ENCODE measurements at places on chromosomes 12 and 14.

DNA sequence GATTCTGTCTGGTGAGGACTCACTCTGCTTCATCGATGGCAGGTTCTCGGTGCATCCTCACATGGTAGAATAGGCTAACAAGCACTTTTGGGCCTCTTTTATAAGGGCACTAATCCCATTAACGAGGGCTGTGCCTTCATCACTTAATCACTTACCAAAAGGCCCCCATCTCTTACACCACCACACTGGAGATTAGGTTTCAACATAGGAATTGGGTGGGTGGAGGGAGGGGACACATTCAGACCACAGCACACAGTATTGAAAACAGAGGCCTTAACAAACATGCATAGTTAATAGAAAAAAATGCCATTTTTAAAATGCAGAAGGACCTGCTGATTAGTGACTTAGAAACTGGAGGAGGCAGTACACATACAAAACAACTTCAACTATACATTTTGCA, 61.6 kb downstream of the SPPL3 start:
- DNase-seq = no peak

DNA sequence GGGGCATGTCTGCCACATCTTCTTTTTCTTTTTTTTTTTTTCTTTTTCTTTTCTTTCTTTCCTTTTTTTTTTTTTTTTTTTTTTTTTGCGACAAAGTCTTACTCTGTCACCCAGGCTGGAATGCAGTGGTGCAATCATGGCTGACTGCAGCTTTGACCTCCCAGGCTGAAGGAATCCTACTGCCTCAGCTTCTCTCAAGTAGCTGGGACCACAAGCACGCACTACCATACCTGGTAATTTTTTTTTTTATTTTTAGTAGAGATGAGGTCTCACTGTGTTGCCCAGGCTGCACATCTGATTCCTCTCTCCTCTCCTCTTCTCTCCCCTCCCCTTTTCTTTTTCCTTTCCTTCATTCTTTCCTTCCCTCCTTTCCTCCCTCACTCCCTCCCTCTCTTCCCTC, 18.5 kb downstream of the SLC15A5 start:
- no peak for DNase-seq

DNA sequence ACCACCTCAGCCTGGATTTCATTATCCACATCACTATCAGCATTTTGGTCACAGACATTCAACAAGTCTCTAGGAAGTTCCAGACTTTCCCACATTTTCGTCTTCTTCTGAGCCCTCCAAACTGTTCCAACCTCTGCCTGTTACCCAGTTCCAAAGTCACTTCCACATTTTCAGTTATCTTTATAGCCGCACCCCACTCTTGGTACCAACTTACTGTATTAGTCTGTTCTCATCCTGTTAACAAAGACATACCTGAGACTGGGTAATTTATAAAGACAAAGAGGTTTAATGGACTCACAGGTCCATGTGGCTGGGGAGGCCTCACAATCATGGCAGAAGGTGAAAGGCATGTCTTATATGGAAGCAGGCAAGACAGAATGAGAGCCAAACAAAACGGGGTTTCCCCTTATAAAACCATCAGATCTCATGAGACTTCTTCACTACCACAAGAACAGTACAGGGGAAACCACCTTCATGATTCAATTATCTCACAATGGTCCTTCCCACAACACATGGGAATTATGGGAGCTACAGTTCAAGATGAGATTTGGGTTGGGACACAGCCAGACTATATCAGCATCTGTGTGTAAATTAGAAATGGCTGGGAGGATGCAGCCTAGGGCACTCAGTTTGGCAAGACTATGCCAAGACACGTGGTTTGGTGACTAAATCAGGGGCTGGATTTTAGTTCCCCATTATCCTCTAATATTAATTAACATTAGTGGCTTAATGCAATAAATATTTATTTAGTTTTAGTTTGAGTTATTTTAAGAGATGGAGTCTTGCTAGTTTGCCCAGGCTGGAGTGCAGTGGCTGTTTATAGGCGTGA, 16.2 kb upstream of the FUT8 start:
- no peak for DNase-seq

DNA sequence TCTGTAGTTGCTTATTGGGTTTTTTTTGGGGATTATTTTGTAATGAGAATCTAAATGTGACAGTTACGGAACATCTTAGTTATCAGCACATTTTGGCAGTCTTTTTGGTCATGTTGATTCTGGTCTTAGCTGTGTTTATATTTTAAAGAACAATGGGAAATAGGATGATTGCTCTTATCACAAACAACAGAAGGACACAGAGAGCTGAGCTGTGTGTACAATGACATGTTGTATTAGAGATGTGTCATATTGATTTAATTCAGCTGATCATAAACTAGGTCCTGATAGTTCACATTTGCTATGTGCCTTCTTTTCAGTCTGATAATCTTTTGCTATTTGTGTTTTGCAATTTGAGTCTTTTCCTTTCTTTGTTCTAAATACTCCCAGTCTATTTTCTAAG, 781.7 kb downstream of the TRHDE start:
- DNase-seq = no peak

GRCh38 chr14:104889375-104889757, 24.3 kb downstream of the CEP170B start:
- DNase-seq = no peak

DNA sequence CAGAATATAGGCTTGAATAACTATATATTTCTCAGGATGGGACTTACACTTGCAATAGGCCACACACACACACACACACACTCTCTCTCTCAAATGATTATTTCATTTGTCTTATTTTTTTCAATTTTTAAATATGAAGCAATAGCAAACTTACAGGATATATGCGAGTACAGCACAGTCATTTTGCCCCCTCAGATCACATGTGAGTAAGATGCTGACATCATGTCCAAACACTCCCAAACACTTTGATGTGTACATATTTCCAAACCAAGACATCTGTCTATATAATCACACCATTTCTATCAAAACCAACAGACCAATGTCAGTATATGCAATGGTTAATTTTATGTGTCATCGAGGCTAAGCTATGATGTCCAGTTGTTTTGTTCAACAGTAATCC, 1535.9 kb upstream of the FLRT2 start:
- DNase-seq = no peak

DNA sequence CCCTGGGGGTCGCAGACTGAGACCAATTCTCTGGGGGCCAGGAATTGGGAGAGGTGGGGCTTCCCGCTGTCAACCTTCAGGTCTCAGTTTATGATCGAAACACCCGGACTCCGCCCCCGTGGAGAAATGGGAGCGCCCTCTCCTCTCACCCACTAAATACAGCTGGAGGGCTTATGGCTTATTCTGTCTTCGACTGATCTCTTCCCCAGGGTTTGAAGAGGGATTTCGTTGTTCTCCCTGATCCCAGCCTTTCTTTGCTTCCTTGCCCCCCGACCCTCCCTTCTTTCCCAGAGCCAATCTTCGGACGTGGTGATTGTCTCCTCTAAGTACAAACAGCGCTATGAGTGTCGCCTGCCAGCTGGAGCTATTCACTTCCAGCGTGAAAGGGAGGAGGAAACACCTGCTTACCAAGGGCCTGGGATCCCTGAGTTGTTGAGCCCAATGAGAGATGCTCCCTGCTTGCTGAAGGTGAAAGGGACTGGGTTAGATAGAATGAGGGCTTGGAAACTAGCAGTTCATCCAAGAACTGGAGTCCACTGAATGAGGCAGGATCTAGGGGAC, 607 bp downstream of the OS9 start:
- DNase-seq = no peak

All from cortex of kidney (tissue), 1 donor.